ENCODE measurements at places on chromosomes 3 and 15. TPM values are rescaled to one million over a fixed set of nuclear protein-coding genes. Genes with fewer than 3 reads are reported as not detected.

DNA sequence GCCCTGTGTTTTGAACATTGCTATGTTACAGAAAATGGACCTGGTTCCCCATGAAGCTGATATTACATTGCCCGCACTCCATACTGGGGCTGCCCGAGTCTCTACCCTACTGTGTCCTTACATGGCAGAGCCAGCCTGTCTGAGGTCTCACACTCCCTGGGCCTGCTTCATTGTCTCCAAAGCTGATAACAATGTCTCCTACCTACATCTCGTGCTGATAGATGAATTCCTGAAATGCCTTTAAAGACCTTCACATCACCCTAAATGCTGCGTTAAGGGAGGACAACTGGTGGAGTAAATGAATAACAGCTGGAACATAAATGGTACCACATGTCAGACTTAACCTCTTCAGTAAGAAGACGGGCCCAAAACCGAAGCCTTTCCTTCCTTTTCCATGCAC, 62.9 kb upstream of the PTX3 start:
- no peak for DNase-seq

GRCh38 chr15:61227950-61228936, 859 bp downstream of the RORA start:
- DNase-seq = peak; percentile 8

- no peak for DNase-seq
Measured at GRCh38 chr3:181855825-181856224, 144.1 kb downstream of the SOX2 start.

DNA sequence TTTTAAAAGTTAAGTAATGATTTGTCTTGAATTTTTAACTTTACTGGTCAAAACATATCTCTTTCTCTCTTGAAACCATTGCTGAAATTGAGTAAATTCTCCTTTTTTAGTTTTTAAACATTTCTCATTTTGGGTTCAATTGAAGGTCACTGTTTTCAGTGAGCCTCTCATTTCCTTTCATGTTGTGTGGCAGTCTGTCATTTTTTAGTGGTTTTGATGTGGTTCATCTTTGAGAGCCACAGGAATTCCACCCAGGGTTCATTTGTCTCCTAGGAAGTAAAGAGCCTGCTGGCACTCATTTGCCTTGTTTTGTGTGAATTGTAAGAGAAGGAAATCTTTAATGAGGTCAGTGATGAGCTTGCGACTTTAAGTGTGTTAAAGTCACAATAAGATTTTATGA, 10.4 kb downstream of the CLDN11 start:
- peak; percentile 83 for DNase-seq

Gene CCR9
- total RNA-seq = not detected

Gene VGLL3
- total RNA-seq = 16.0 TPM

DNA sequence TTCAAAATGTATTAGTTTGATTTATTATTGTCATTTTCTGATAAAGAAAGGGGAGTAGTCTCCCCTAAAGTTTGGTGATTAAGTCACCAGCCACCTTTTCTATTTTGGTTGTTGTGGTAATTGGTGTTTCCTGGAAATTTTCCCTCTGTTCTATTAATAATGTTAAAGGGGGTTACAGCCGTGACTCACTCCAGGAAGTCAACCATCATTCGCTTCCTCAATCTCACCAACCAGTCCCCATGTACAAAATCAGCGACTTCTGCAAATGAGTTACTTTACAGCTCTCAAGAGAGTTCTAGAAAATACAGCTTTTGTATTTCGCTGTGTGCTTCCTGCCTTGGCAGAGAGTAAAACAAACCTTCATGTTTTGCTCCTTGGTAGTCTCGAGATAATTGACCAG, 285.1 kb downstream of the LPP start:
- DNase-seq = peak; percentile 60

DNA sequence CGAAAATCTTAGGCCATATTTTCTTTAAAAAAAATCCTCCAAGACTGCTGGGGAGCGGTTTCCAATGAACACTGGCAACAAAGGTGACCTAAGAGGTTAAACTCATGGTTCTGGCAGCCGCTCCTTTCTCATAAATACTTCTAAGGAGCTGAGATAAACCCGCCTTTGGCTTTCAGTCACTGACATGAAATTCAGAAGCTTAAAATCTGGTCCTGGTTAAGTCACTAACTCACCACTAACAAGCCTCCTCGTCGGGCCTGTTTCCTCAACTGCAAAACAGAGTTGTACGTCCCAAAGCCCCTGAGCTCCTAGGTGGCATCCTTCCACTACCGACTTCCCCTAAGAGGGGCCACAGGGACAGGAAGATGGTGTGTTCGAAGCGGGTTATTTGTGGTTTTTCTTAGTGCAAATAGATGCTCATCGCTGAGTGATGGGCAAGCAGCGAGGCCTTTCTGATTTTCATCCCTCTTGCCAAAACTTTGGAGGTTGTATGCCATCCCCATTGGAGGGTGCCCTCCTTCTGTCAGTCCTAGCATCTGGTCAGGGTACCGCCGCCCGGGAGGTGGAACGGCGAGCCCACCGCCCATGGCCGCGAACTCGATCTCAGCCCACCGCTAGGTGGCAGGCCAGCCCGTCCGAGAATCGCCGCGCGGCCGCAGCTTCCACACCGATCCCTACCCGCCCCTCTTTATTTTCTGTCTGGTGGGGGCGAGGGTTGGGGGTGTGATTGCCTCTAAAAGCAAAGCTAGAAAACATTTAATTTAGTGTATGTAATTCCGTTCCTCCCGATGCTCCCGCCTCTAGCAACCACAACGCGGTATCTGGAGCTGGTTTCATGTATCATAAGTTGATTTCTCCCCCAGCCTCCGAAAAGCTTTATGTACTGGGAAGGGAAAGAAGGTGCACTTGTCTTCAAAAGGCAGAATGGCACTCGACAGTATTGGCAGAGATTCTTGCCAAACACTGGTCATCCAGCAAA, 4.6 kb downstream of the BCL6 start:
- DNase-seq = peak; percentile 55

Gene IQCH
- 14.0 TPM for total RNA-seq

DNA sequence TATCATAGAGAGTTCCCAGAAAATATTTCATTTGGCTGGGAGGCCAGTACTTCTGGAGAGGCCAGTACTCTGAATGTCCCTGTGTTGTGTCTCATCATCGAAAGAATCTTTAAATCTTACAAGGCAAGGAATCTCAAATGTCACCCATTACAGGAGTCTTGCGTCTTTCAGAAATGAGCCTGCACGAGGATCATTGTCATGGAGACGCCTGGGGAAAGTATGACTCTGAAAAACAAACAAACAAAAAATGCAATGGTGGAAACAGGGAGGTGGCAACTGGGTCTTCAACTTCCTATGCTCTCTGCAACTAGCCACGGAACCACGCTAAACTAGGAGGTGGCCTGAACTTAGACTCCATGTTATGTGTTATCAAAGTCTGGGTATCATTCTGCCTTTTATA, 804.6 kb downstream of the EPHA3 start:
- DNase-seq = no peak

Gene GPR62
- not detected for total RNA-seq

DNA sequence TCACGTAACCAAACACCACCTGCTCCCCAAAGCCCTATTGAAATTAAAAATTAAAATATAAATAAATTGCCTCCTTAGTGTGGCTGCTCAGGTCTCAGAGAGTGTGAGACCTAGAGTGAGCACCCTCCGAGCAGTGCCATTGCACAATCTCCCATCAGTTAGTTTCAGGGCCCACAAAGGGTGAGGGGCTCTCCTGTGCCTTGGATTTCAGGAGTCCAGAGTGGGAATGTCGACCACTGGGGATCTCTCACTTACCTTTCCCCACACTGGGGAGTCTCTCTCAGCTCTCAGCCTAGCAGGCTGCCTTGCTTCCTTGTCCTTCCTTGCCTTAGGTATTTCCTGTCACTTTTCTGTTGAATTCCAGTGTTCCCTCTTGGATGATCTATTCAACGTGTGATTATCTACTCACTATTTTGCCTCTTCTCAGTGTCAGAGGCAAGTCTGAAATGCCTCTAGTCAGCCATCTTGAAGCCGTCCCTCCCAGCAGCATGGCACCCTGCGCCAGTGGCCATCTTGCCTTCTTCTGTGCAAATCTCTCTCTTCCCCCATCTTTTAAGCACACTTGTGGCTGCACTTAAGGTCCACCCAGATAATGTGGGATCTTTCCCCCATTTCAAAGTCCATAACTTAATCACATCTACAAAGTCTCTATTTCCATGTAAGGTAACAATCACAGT, 119.3 kb downstream of the LRRK1 start:
- no peak for DNase-seq

Gene WDR93
- 1.2 TPM for total RNA-seq

DNA sequence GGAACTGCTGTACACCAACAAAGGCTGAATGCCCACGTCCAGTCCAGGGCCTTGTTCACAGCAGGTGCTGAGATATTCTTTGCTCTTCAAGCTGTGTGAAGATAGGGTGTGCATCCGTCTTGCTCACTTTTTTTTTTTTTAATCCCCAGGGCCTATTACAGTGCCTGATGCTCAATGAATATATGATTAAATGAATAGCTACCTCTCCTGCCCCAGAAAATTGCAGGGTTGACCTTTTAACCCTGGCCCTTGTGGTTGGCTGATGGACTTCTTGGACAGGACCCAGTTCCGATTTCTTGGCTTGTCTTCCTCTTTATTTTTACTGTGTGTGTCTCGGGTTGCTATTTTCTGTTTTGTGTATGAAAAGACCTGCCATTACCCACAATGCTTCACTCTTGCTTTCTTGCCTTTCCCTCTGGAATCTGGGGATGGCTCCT, 2.9 kb upstream of the FYTTD1 start:
- DNase-seq = no peak

- no peak for DNase-seq
Measured at GRCh38 chr15:79535536-79535935, 103.4 kb downstream of the MINAR1 start.

- peak; percentile 59 for DNase-seq
Measured at GRCh38 chr15:58240191-58240932, 102.2 kb downstream of the AQP9 start.

DNA sequence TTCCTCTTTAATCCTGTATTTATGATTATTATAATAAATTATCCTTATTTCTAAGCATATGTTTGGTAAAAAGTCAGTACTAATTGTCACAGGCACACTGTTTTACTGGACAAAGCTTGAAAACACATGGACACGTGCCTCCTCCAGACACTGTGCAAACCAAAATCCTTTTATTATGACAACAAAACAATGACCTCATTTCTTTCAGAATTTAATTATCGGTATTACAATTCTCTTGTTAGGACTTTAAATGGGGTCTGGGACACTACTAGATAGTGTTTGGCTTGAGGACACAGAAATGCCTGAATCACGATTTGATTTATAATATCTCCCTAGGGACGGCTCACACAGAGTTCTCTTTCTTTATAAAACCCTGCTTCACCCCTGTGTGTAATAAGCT, 107.3 kb upstream of the IGSF10 start:
- no peak for DNase-seq

Gene APPL1
- total RNA-seq = 38.7 TPM

- DNase-seq = peak; percentile 95
Measured at GRCh38 chr15:101813803-101814534, 2.0 kb downstream of the OR4F15 start.

- no peak for DNase-seq
Measured at GRCh38 chr15:70068783-70069565, 28.7 kb downstream of the TLE3 start.

DNA sequence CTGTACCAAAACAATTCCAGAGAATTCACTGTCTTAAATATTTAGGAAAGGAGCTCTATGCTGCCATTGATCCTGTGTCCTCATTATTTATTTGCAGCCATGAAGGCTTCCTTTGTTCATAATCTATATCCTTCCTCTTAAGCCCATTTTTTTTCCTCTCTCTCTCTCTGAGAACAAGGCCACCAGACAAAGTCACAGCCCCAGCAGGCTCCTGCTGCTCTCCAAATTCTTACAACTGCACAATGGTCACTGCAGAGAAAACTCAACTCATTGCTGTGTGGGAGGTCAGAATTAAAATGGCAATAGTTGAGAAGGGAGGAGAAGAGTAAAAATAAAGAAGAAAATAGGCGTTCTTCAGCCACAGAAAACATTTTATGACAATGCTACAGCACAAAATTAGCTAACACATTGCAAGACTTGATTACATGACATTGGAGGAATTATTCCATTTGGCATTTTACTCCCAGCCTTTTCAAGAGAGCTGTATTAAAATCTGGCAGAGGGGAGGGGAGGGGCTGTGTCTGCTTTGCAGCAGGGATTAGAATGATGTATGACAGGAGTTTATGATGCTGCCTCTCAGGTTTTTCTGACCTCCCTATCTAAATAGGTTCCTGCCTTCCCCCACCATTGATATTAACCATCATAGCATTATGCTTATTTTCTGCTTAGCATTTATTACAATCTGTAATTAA, 399.7 kb upstream of the THBS1 start:
- no peak for DNase-seq

- DNase-seq = no peak
Measured at GRCh38 chr3:71133865-71134264, 449.7 kb downstream of the FOXP1 start.

Gene HYAL1
- 7.3 TPM for total RNA-seq

Gene SLC6A11
- not detected for total RNA-seq

DNA sequence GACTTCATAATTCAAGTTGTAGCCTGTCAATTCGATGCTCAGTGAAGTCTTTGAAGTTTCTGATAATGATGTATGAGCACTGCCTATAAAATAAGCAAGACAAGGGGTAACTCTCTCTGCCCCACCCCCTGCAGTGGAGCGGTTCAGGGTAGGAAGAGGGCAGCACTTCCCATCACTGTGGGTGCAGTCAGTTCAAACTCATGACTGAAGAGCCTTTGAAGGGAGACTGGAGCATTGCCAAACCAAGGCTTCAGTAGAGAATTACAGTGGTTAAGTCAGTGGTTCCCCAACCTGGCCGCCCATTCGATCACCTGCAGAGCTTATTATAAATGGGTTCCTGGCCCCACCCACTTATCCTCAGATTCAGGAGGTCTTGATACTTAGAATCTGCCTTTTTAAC, 190.6 kb downstream of the SHQ1 start:
- DNase-seq = peak; percentile 77

DNA sequence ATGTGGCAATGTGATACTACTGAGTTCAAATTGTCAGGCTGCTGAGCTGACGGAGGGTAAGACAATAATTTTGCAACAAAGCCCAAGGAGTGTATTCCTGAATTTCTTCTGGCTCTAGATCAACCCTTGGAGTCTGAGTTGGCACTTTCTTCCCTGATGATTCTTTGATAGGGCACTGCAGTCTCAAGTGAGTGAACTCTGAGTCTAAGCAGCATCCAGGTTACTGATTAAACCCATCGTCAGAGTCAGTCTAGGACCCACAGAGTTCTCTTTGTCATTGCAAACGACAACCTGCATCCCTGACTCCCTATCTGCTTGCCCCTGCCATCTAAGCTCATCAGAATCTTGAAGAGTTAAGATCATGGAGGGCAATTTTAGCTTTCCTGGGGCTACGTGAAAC, 58.6 kb downstream of the MME start:
- peak; percentile 81 for DNase-seq

DNA sequence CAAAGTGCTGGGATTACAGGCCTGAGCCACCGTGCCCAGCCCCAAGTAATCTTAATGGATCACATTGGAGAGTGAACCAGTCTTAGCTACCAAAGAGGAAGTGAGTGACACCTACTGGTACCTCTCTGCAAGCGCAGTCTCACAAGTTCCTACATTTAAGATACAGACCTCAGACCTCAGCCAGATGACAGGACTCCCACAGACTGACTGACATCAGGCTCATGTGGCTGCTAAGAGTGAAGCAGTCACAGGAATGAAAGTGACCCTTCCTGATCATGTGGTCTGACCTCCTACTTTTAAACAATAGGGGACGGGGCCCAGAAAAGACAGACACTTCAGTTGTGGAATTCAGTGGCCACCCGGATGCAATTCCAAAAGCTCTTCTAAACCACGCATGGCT, 36.3 kb upstream of the GNB5 start:
- DNase-seq = peak; percentile 90

- DNase-seq = no peak
Measured at GRCh38 chr3:145294572-145294971, 866.4 kb downstream of the PLOD2 start.

Gene DNAJC19
- total RNA-seq = 38.6 TPM

Gene MFGE8
- 66.0 TPM for total RNA-seq

Gene AQP9
- total RNA-seq = 0.40 TPM

Data from renal cortical epithelial cell (primary cell).